ENCODE measurements at places on chromosomes 2 and 18.

GRCh38 chr18:51028201-51028805, 1.7 kb upstream of the SMAD4 start:
- H3K36me3 ChIP-seq, result peaks cover 9% of the 10 kb centered on the region
- H3K4me3 ChIP-seq, result no peak overlapping the region
- DNase-seq, result no peak
- H3K27ac ChIP-seq, result peak overlapping the region; percentile 12
- H3K4me1 ChIP-seq, result peaks cover 21% of the 10 kb centered on the region

- no peak for DNase-seq
- peaks cover 4% of the 10 kb centered on the region for H3K27me3 ChIP-seq
- peaks cover 4% of the 10 kb centered on the region for H3K36me3 ChIP-seq
- peaks cover 6% of the 10 kb centered on the region for H3K4me1 ChIP-seq
- no peak overlapping the region for H3K4me3 ChIP-seq
- H3K27ac ChIP-seq, result no peak overlapping the region
These were observed 879.2 kb upstream of the DDX18 start for GRCh38 chr2:116935097-116935814.

- peaks cover 16% of the 10 kb centered on the region for H3K4me1 ChIP-seq
- peaks cover 14% of the 10 kb centered on the region for H3K27me3 ChIP-seq
- H3K36me3 ChIP-seq, result peaks cover 18% of the 10 kb centered on the region
- peak; percentile 67 for DNase-seq
- peak overlapping the region; percentile 96 for H3K4me3 ChIP-seq
- no peak overlapping the region for H3K27ac ChIP-seq
These were observed 749 bp downstream of the STK25 start for GRCh38 chr2:241507430-241508239.

- no peak for DNase-seq
- no peak overlapping the region for H3K27ac ChIP-seq
These were observed 1459.8 kb upstream of the ACVR2A start for GRCh38 chr2:146385031-146385430.

- peaks cover 5% of the 10 kb centered on the region for H3K4me1 ChIP-seq
- H3K27ac ChIP-seq, result no peak overlapping the region
These were observed 39.4 kb downstream of the ZNF407 start for GRCh38 chr18:74637070-74637469.
